NCI-H1105 (cell line): ENCODE measurements at places on chromosomes 1 and 21.
A peak's percentile ranks its signal among the peaks of the same experiment; 100 is the strongest.

DNA sequence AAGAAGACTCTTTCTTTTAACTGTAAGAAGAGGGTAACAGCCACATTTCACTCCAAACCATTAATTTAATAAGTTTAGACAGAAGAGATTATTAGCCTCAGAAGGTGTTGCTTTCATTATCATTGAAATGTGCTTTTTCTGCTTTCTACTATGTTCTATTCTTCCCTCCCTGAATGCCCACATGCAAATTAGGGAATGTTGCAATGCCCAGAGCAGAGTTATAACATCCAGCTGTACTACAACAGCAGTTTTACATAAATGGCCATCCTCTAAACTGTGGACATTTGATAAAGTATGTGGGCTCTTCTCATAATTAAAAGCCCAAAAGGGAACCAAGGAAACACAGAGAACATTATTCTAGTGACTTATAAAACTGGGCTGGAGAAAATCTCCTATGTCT, 82.2 kb upstream of the SOD1 start:
- DNase-seq = no peak

DNA sequence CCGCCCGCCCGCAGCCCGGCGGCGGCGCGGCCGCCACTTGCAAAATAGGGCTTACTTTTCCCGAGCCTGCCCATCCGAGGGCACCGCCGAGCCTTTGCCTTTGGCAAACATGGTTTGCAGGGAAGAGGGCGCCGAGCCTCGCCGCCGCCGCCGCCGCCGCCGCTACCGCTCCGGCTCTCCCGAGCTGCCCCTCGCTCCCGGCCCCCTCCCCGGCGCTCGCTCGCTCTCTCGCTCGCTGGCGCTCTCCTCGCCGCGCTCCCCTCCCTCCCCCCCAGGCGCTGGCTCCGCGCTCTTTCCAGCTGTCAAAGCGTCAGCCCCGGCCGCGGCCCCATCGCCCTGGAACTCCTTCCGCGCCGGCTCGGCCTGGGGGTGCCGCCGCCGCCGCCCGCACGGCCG, 298 bp downstream of the SSBP3 start:
- DNase-seq = no peak

GRCh38 chr1:147338571-147338970, 96.1 kb downstream of the CHD1L start:
- DNase-seq = no peak

DNA sequence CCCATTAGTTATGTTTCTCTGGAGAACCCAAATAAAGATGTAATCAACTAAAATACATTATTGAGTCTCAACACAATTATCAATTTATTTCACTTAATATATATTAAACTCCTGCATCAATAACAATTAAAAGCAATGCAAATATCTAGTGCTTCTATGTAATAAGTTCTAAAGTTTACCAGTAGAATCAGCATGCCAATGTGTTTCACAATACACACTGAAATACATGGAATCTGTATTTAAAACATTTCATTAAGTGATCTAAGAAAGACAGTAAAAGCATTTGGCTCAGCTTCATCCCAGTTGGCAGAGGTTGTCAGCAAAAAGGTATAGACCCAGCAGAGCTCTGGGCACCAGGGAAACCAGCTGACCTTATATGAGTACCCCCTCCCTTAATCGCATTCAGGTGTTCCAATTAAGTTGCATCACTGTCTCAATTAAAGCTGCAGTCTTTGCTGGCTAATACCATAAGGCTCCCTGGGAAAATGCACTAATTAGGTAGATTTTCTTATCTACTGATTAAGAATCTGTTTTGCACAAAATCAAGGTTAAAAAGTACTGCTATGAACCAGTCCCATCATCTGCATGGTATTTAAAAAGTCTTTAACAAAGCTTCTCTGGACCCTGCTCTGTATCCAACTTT, 63.1 kb downstream of the NIBAN1 start:
- no peak for DNase-seq

GRCh38 chr1:111218701-111219556, 8.6 kb upstream of the CHI3L2 start:
- DNase-seq = no peak

- no peak for DNase-seq
Observed at GRCh38 chr1:7538033-7538432, 233.1 kb upstream of the VAMP3 start.

- no peak for DNase-seq
Observed at GRCh38 chr1:230195199-230195598, 128.2 kb downstream of the GALNT2 start.

DNA sequence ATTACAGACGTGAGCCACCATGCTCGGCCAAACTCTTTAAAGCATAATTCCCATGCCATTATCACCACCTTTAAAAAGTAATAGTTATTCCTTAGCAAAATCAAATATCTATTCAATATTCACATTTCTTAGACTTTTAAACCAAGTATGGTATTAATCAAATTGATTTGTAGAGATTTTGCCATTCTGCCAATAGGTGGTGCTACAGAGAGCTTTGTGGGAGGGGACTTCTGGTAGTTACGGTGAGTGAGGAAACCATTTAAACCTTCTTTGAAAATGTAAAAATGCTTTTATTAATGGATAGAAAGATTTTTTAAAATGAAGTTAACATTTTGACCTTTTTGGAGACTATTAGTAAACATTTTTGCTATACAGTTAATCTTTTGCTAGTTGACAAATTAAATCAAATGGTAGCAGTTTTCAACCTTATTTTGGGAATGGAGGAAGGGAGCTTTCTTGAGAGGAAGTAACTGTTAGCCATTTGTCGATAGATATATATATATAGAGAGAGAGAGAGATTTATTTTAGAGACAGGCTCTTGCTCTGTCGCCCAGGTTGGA, 19.3 kb downstream of the IARS2 start:
- DNase-seq = no peak

- DNase-seq = peak; percentile 38
Observed at GRCh38 chr21:41957991-41958766, 4.4 kb upstream of the C2CD2 start.

GRCh38 chr1:153849487-153850185, 73.1 kb downstream of the GATAD2B start:
- DNase-seq = no peak

DNA sequence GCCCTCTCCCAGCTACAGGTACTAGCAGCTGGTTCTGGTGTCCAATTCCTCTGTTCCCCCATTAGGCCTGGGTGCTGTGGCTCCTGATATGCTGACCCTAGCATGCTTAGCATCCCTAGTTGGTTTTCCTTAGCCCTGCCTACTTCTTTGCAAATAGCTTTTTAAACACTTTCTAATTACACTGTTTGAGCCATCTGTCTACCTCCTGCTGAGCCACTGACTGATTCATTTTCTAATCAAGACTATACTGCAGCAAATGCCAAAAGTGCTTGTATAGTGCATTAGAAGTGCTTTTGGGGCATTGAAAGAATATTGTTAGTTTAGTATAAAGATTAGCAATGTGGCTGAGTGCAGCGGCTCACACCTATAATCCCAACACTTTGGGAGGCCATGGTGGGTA, 36.3 kb downstream of the ERICH3 start:
- no peak for DNase-seq

DNA sequence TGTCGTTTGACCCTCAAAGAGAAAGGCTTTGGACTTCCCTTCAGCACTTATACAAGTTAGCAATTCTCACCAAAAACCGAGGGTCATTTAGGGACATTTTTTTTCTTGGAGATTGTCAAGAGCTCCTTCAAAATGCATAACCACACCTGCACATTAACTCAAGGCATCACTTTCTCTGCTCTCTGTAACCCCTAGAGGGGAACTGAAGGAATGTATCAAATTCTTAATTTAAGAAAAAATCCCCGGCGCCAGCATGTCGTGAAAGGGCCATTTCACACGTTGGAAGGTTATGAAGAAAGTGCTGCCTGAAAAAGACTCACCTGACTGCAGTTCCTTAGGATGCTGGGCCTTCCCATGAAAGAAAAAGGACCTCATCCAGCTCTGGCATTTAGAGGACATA, 131.6 kb upstream of the ZC3H12A start:
- no peak for DNase-seq

- DNase-seq = no peak
Observed at GRCh38 chr1:221834698-221835513, 93.0 kb upstream of the DUSP10 start.

- DNase-seq = peak; percentile 19
Observed at GRCh38 chr1:33429856-33430691, 821 bp downstream of the PHC2 start.

GRCh38 chr1:116516631-116517030, 54.2 kb downstream of the CD58 start:
- no peak for DNase-seq

DNA sequence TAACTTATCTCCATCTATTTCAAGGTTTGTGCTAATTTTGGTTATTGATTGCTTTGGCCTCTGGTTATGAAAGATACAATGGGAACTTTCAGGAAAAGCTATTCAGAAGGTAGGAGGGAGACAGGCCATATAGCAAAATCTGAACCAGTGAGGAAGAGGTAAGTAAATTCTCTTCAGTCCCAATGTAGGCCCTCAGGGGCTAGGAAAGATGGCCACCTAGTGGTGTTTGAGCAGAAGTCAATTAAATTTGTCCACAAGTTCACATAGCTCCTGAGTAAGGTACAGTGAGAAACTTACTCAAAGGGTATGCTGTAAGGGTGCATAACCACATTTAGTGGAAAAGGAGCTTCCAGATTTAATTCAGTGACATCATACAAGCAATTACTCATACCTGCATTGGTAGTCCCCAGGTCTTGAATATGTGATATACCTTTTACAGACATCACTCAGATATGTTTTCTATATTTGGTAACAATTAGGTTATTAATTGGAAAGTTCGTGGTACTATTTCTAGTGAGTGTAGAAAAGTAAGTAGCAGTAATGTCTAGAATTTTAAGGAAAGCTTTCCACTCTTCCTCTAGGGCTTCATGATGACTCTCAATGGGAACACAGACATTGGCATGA, 21.4 kb upstream of the FMO1 start:
- DNase-seq = peak; percentile 69

- no peak for DNase-seq
Observed at GRCh38 chr21:14630556-14631069, 84.5 kb upstream of the SAMSN1 start.

DNA sequence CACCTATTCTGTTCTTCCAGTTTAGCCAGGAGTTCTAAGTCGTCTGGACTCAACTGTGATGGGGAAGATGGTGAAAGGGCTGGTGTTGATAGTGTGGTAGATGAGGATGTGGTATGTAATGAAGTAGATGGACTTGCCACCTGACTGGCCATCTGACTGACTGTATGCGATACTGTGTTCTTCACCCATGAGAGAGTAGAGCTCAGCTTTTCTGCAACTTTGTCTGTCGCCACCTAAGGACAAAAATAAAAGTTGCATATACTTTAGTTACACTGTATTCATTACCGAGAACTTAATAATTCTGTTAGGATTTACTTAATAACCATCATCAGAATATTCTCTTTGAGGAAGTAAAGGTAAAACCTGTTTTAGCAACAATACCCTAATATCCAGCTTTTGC, 48.5 kb downstream of the EVI5 start:
- no peak for DNase-seq

GRCh38 chr1:77533660-77534305, 148.7 kb downstream of the ZZZ3 start:
- DNase-seq = peak; percentile 27

DNA sequence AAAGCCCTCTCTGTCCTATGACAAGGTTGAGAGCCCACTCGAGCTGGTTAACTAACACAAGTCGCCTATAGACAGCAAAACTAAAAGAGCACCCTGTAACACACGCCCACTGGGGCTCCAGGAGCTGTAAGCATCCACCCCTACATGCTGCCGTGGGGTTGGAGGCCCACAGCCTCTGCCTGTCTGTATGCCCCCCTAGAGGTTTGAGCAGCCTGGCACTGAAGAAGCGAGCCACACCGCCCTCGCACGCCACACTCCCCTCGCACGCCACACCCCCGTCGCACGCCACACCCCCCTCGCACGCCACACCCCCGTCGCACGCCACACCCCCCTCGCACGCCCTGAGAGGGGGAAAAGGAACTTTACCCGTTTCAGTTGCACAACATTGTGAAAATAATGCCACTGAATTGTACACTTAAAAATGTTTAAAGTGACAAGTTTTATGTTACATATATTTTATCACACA, 13.2 kb upstream of the HMGCL start:
- peak; percentile 47 for DNase-seq

DNA sequence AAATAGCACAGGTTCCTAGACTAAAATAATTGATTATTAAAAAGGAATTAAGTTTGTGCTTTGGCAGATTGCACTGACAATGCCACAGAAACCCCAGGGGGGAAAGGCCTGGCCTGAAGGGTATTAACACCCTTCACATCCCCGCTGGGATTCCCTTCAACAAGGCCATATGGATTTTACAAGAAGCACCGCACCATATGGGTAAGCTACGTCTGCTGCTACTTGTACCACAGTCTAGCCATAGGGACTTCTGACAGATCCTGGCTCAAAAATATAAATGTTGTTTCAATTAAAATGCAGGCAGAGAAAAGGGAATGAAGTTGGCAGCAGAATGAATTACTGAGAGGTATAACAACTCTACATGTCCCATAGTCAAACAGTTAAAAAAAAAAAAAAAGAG, 101.0 kb downstream of the DENND1B start:
- no peak for DNase-seq

GRCh38 chr1:236287757-236288619, 6.2 kb upstream of the ERO1B start:
- DNase-seq = no peak

- DNase-seq = no peak
Observed at GRCh38 chr1:163436140-163436812, 114.5 kb downstream of the NUF2 start.
